NAMALWA (cell line): ENCODE measurements at places on chromosomes 4 and X.
A peak's percentile ranks its signal among the peaks of the same experiment; 100 is the strongest.

DNA sequence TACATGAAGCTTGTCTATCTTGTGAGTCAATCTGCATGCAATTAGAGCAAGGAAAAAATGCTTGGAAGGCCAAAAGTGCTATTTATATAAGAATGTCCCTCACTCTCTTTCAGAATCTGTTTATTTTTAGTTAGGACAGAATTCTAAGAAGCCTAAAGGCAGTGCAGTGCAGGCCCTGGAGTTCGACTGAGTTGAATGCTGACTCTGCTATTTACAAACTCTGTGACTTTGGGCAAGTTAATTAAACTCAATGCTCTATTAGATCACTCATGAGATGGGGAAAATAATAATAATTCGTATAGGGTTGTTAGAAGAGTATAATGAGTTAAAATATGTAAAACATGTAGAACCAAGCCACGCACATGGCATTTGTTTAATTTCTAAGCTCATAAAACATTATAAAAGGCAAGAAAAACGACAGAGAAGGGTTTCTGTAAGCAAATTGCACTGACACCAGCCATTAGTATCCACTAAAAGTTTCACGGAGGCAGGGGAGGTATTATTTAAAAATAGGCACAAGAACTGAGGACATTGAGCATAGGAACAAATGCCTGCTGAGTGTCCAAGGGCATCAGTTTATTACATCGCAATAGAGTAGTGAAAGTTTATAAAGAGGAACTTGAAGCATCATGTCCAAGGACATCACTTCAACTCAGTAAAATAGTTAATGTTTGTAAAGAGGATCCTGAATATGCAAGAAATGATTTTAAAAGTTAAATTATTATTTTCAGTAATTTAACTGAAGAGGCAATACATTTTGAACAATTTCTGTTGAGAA is 115.0 kb upstream of the INPP4B start:
- DNase-seq = no peak

DNA sequence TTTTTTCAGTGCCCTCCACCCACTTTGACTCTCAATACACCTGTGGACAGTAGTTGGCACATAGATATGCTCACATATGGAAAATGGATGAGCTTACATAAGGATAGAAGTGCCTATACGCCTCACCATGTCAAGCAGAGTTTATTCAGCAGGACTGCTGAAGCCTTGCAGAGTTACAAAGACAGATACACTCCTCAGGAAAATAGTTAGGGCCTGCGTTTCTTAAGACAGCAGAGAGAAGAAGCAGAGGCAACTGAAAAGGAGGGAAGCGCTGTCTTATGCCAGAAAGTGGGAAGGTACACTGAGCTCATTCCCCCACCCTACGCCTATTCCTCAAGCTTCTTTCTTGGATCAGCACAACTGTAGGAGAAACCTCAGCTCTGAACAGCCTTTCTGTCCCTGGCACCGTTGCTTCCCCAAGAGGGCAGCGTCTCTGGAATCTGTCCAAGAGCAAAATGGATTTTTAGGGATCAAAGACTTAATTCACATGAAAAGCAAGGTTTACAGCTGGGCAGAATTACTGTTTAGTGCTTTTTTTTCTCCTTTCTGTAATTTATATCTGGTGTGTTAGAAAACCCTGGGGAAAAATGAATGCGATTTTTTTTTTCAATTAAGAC is 37.3 kb upstream of the MBTPS2 start:
- DNase-seq = no peak

DNA sequence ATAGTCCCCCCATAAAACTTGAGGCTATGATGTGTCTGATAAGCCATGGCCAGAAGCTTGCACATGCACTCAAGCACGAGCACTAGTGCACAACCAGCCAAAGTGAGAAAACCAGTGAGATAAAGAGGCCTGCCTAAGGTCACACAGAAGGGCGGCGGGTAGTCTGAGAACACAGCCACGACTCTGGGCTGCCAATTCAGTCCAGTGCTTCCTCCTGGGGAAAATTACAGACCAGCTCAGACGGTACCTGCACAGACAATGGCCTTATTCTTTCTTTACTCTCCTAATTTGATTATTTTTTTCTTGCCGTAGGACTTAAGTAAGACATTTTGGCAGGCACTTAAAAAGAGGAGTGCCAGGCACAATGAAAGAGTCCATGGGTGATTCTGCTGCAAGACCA is 533.2 kb upstream of the FAT1 start:
- no peak for DNase-seq

DNA sequence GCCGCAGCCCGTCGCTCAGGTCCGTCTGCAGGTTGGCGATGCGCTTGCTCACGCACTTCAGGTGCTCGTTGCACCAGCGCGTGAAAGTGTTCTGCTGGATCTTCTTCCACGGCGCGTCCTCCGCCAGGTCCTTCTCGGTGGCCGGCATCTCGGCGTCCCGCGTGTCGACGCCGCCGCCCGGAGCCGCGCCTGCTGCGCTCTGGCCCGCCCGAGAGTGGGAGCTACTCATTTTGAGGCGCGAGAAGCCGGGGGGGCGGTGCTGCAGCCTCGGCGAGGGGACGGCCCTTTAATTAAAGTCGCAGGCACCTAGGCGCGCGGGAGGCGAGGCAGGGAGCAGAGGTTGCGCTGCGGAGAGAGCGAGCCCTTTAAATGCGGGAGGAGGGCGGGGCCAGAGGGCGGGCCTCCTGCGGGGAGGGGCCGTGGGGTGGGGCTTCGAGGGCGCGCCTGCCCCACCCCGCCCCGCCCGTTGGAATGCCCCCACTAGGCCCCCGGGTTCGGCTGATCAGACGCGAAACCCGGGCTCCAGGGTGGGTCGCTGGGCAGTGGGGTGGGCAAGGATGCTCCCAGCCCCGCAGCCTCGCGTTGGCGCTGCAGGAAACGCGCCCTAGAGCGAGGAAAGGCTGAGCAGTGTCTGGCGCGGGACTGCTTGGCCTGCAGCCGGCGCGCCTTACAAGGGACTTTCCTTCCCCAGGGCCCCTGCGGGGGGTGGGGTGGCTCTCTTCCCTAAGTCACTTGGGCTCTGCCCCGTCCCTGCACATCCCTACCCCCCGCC is 3.2 kb downstream of the FLNA start:
- DNase-seq = peak; percentile 92

DNA sequence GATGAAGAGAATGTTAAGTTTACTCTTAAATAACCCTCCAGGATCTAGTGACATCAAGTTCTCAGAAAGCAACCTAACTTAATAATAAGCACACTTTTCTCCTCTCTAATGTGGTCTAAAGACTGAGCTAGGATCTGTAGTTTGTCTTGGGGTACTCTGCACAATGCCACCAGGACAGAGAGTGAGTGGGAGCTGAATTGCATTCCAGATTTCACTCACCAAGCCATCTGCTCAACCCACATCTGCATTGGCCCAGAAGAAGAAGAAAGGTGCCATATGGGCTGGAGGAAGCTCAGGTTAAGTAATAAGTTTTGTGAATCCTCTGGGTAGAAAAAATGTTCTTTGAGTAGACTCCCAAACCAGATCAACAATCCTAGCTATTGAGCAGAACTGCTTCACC is 384.6 kb downstream of the PPP3CA start:
- no peak for DNase-seq

- no peak for DNase-seq
These were observed 54.1 kb downstream of the APBB2 start for GRCh38 chr4:41160012-41160789.
